ENCODE measurements at places on chromosomes 6 and 20.

GRCh38 chr6:49866485-49866943 lies at the start of gene CRISP1:
Gene CRISP1 (minus strand): TSS chr6:49866535. CDS start chr6:49857400, 9,135 bp downstream.
- no peak for DNase-seq

- DNase-seq = no peak
Measured at GRCh38 chr20:44768854-44769480, 23.3 kb downstream of the KCNK15 start.

- DNase-seq = no peak
Measured at GRCh38 chr6:116990679-116991078, 113.6 kb downstream of the RFX6 start.

DNA sequence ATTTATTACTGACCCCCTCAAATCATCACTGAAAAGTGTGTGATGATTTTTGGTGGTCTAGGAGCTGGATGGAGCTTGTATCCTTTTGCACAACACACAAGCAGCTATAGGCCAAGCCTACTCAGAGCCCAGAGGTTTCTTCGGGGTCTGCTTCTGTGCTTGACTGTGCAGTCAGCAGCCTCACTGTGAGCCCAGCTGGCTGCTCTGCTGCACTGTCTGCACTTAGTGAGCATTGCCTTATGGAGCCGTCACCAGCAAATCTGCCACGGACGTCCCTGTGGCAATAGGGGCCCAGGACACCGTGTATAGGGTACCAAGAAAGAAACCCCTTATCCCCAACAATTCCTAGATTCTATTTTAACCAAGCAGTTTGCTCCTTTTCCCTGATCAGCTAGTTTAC lies 38.6 kb upstream of the GMPR start:
- no peak for DNase-seq

- DNase-seq = no peak
Measured at GRCh38 chr6:144844596-144844995, 559.5 kb downstream of the UTRN start.

- peak; percentile 12 for DNase-seq
Measured at GRCh38 chr20:52303281-52303950, 111.8 kb upstream of the ZFP64 start.

DNA sequence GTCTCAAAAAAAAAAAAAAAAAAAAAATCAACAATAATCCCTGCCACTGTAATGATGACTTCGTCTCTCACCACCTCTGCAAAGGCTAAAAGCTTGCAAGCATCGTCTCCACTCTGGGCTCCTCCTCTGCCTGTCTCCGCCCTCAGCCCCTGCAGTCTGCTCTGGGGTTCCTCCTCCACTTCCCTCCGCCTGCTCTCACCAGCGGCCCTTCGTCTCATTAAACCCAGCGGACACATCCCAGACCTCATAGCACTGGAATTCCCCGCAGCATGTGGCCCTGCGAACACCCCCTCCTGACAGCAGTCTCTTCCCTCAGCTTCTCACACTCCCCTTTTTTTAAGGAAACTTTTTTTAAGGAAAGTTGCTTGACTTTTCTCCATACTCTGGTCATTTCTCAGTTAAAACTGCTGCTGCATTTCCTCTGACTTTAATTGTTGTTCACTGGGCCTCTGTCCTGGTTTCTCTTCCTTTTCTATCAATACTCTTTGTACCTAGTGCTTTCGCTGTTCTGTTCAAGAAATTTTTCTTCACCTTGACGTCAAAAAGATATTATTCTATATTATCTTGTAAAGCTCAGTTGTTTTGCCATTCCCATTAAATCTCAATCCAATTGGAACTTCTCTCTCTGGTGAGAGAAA lies 70.9 kb upstream of the PLEKHG1 start:
- no peak for DNase-seq

DNA sequence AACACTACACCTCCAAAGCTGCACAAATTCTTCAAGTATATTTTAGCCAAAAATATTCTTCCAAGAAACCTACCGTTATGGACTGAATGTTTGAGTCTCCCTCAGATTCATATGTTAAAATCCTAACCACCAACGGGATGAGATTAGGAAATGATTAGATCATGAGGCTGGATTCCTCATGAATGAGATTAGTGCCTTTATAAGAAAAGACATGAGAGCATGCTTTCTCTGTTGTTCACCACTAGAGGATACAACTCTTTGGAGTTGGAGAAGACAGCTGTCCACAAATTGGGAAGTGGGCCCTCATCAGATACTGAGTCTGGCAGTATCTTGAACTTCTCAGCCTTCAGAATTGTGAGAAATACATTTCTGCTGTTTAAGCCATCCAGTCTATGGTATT lies 7.1 kb upstream of the SLC17A4 start:
- DNase-seq = no peak
